ENCODE measurements at places on chromosomes 2 and 18.

GRCh38 chr2:131056204-131056931 lies 36.9 kb downstream of the FAM168B start:
- DNase-seq, result no peak

GRCh38 chr2:238561230-238561629 lies 134.5 kb downstream of the ASB1 start:
- no peak for DNase-seq

GRCh38 chr18:3015851-3016250 lies 2.9 kb upstream of the LPIN2 start:
- no peak for DNase-seq

- DNase-seq, result peak; percentile 30
Measured at GRCh38 chr18:26307161-26307773, 81.0 kb downstream of the TAF4B start.

DNA sequence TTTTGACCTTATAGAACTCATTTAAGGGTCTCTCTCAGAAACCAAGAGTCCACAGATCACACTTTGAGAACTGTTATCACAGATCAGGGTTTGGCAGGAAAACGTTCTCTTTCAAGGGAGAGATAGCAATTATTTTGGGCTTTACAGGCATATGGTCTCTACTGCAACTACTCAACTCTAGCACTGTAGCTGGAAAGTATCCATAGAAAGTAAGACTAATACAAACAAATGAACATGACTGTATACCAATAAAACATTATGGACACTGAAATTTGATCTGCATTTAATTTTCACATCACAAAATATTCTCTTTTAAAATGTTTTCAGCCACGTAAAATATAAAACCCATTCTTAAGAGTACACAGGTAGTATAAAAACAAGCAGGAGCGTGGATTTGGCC lies 100.5 kb downstream of the TRIP12 start:
- no peak for DNase-seq

DNA sequence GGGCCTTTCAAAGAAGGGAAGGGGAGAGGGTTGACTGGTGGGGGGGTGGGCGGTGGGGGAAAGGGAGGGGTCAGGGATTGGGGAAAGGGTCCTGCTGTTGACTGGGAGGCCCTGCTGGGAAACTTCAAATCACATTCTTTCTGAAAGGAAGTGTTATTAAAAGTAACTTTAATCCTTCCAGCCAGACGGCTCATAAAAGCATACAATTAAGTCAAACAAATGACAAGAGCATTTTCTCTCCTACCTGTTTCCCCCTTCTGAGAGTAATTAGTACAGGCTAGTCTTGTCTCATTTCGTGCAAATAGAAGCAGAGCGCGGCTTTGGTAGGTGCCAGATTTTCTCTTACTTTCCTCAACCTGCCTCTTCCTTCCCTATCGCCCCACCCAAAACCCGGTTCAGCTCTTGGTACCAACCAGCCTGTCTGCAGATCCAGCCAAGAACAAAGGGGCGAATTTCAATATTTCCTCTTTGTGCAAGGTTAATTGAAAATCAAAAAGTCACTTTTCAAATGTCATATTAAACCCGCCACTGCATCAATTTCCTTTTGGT lies 2112.6 kb upstream of the PIK3C3 start:
- no peak for DNase-seq

- no peak for DNase-seq
Measured at GRCh38 chr2:146238254-146238966, 1606.4 kb upstream of the ACVR2A start.

DNA sequence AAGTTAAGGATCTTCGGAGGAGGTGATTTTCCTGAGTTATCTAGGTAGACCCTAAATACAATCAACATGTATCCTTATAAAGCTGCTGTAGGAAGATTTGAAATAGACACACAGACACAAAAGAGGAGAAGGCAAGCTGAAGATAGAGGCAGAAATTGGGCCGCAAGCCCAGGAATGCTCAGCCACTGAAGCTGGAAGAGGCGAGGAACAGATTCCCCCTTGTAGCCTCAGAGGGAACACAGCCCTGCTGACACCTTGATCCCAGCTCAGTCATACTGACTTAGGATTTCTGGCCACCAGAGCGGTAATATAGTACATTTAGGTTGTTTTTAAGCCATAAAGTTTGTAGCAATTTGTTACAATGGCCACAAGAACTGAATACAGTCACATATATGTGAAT lies 90.9 kb downstream of the ETAA1 start:
- no peak for DNase-seq

- no peak for DNase-seq
Measured at GRCh38 chr18:77635451-77635850, 385.8 kb downstream of the GALR1 start.

GRCh38 chr2:122523981-122524380 lies 768.5 kb downstream of the TSN start:
- DNase-seq, result no peak

- DNase-seq, result no peak
Measured at GRCh38 chr2:128714851-128715312, 396.2 kb upstream of the HS6ST1 start.

DNA sequence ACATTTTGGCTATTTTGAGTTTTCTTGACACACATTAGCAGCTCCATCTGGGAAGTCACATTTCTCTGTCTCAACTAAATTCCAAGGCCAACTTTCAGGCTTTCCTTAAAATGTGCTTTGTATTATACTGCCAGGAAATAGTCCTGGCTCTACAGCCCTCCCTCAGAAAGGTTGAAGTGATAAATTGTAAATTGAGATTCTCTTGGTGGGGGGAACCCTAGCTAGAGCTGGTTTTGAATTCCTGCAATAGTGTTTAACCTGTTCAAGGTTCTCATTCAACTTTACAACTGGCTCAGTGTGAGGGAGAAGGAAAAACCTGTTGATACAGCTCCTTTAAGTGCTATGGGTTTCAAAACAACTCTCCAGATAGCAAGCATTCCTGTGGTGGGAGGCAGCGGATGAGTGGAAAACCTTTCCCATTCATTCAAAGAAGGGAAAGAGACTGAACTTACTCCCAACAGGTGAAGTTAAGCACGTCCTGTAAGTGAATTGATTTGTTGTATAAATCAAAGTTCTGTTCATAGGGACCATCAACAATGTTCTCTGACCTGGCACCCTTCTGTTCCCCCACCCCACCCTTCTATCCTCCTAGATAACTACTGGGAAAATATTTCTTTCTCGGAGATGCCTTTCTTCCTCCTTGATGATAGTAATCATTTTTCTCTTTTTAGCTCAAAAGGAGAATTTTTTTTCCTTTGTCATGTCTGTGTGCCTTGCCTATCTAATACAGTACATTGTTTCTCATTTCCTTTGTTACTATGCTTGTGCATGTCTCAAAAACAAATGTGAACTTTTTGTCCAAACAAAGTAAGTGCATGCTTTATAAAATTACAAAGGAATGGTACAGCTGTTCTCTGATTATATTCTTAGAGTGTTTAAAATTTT lies 44.2 kb upstream of the SLC39A10 start:
- DNase-seq, result no peak

- peak; percentile 54 for DNase-seq
Measured at GRCh38 chr2:161206471-161207032, 46.3 kb downstream of the TANK start.

Measured in inflammatory macrophage treated with lipopolysaccharide for 4 hours (primary cell).